ENCODE measurements at places on chromosomes 2 and 18.

DNA sequence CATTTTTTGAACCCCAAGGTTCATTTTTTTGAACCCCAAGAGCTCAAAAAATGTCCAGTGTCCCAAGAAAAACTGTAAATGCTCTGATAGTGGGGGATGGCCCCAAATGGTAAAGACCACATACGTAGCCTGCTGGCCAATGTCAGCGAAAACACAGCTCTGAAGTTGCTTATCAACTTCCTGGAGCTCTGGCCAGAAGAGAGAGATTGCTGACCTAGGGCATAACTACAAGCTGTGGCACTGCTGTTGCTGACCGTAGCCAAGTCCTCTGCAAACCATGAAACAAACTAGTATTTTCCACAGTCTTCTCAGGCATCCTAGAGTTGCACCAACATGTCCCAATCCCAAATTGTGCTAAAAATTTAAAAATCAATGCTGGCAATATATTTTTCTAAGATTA is 50.9 kb downstream of the REEP1 start:
- DNase-seq: no peak

GRCh38 chr2:167398873-167399272 is 510.6 kb downstream of the XIRP2 start:
- DNase-seq: no peak

DNA sequence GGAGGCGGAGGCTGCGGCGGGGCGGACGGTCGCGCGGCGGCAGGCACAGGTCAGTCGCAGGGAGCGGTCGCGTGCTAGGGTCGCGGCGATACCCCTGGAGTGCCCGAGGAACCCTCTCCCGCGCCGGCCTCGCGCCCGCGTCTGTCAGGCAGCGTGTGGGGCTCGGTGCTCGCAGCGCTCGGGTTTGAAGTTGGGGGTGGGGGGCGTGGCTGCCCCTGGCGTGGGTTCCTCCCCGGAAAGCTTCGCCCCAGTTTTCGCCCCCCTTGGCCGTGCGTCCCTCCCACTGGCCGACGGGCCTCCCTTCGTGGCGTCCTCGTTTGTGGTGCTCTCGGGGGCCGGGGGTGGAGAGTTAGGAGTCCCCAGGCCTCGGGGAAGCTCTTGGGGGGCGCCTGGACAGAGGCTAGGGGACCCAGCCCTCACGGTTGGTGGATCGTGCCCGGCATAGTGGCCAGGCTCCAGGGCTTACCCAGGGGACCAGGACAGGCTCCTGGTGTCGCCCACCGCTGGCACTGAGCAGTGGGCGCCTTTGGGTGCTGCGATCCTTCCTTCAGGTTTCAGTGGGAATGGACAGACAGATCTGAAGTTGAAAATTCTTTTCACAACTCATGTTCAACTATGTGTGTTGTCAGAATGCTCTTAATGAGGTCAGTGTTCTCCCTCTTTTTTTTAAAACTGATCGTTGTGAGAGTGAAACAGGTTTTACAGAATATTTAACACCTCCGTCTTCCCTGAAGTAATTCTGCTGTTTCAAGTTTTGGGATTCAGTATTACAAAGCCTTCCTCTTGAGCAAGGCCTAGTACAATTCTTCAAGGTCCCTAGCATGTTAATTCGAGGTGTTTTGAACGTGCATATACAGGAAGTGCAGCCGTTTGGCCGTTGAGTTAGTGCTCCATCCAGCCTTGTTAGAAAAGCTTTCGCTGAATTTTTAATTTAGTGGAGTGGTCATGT is 604 bp downstream of the RALBP1 start:
- no peak for DNase-seq

GRCh38 chr2:21779786-21780185 is 656.0 kb downstream of the TDRD15 start:
- no peak for DNase-seq

DNA sequence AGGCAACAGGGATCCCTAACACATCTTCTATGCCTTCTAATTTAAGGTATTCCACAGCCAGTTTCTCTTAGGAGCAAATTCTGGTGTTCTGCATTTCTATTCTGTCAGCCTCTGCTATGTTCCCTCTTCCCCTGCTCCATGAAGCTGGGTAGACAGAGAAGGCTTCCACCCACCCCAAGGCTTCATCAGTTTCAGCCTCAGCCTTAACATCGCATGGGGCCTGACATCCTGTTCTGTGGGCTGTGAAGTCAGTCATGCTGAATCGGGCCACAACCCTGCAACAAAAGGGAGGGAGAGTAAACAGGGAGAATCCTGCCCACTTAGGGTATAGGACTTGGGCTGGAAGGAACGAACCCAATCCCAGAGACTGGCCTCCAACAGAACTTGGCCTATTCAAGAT is 70.6 kb upstream of the PPM1B start:
- DNase-seq: no peak

GRCh38 chr2:74390606-74391005 is 10.5 kb upstream of the DCTN1 start:
- no peak for DNase-seq

DNA sequence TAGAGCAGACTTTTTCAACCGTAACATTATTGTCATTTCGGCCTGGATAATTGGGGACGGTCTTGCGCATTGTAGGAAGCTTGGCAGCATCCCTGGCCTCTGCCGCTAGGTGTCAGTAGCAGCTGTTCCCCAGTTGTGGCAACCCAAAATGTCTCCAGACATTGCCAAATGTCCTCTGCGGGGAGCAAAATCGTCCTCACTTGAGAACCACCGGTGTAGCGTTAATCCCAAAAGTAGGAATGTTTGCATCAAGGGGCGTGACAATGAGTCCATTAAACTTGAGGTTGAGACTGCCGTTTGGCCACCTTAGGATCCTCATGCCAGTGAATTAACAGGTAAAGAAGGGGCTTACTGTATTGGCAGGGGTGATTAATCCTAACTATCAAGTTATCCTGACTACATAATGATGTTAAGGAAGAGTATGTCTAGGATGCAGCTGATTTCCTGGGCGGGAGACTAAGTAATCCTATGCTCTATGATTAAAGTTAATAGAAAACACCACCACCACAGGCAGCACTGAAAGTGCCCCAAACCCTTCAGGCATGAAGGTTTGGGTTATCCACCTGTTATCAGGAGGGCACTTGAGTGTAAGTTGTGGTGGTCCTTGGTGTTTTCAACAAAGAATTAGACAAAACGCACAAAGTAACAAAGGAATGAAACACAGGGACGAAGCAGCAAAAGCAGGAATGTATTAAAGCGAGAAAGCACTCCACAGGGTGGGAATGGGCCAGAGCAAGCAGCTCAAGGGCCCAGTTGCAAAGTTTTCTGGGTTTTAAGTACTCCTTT is 4.9 kb upstream of the ZC3H8 start:
- peak; percentile 66 for DNase-seq

DNA sequence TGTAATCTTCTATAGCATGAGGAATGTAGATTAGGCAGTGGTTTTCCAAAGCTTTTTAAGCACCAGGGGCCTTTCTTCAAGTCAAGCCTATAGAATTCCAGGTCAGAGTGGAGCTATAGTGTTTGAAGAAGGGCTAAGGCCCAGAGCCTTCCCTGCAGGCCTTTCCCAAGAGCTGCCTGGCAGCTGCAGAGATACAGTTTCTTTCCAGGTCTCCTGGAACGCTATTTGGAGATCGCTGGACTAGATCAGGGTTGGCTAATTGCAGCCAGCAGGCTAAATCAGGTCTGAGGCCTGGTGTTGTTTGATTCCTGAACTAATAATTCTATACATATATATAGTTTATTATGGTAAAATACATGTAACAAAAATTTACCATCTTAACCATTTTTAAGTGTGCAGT is 319.0 kb upstream of the SPRED2 start:
- no peak for DNase-seq

GRCh38 chr2:120747281-120747680 is 11.6 kb downstream of the GLI2 start:
- DNase-seq: no peak

GRCh38 chr2:111169924-111170323 is 49.2 kb downstream of the BCL2L11 start:
- no peak for DNase-seq

DNA sequence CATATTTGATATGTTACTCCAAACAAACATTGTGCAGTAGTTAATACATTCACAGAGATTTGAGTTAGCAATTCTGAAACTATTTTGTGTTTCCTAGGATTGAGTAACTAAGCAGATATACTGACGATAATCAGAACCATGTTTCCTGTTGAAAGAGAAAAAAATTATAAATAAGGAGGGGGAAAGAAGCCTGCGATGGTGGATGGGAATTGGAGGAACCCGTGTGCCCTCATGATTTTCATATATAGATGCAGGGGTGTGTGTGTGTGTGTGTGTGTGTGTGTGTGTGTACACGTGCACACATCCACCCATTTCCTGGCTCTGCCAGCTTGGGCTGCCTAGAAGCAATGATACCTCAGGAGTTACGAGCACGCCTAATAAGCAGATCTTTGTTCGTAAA is 56.9 kb downstream of the LPIN2 start:
- no peak for DNase-seq

DNA sequence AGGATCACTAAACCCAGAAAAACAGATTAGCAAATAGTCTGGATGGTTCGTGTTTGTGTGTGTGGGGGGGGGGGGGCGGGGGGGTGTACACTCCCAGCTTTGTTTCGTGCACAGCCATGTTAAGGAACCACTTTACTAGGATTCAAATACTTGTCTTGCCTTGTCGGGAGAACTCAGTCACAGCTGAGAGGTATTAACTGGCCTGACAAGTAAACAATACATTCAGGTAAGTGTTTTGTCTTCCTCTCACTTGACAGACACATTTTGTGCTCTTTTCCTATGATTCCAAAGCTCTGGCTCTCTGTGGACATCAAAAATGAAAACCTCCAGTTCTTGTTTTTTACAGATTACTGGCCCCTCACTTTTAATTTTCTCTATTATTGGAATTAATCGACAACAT is 173.5 kb downstream of the LRP1B start:
- no peak for DNase-seq

- DNase-seq: no peak
Measured at GRCh38 chr2:119311831-119312230, 54.8 kb downstream of the C2orf76 start.

DNA sequence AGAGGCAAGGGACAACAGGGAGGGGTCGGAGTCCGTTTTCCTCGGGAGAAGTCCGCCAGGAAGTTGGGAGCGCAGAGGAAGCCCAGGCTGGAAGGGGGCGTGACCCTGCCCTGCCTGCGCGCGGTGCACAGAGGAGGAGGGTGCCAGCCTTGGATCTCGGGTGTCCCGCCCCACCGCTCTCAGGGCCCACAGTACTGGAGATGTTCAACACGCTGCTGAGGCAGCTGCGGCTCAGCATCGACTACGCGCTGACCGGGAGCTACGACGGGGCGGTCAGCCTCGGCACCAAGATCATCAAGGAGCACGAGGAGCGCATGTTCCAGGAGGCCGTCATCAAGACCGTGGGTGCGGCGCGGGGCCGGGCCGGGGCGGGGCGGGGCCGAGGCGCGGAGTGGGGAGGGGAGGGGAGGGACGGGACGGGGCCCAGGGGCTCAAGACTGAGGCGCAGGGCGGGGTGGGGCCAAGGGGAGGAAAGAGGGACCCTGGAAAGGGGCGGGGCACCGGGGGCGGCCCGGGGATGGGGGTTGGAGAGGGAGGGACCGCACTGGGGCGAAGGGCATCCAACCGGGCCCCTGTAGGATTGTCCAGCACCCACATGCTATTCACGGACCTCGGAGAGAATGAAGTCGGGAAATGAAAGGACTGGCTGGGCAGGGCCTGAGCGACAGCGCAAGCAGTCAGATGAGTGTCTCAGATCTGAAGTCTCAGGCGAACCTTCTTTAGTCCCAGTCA is 36.6 kb downstream of the POMC start:
- no peak for DNase-seq

GRCh38 chr2:54047091-54047490 is 68.3 kb upstream of the ACYP2 start:
- DNase-seq: no peak

DNA sequence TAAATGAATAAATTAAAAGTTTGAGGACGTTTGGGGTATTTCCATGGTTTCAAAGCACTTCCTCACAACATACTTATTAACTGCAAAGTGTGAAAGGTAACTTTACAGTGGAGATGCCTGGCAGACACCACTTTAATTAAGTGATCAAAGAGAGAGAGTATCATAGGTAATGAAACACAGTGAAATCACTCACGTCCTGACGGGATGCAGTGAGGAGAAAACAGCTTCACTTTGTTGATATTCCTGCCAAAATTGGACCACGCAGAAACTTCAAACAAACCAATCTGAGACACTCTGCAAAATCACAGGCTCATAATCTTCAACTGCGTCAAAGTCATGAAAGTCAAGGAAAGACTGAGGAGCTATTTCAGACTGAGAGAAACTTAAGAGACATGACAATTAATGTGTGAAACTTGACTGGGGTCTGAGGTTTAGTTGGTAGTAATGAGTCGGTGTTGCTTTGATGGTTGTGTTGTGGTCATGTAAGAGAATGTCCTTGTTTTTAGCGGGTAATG is 66.0 kb upstream of the ITGB6 start:
- no peak for DNase-seq

GRCh38 chr2:78132391-78133370 is 610.5 kb upstream of the LRRTM4 start:
- DNase-seq: no peak

DNA sequence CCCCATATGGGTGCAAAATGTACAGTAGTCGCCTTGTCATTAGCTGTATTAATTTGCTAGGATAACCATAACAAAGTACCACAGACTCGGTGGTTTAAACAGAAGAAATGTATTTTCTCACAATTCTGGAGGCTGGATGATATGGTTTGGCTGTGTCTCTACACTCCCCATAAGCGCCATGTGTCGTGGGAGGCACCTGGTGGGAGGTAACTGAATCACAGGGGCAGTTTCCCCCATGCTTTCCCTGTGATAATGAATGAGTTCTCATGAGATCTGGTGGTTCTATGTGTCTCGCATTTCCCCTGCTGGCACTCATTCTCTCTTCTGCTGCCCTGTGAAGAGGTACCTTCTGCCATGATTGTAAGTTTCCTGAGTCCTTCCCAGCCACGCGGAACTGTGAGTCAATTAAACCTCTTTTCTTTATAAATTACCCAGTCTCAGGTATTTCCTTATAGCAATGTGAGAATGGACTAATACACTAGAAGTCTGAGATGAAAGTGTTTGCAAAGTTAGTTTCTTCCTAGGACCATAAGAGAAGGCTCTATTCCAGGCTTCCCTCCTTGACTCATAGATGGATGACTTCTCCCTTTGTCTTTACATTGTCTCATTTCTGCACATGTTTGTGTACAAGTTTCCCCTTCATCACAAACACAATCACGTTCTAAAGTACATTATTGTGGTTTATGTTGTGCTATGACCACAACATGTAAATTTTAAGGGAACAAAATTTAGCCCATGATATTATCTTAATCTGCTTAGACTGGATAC is 1442.6 kb downstream of the SUCLG1 start:
- DNase-seq: no peak

DNA sequence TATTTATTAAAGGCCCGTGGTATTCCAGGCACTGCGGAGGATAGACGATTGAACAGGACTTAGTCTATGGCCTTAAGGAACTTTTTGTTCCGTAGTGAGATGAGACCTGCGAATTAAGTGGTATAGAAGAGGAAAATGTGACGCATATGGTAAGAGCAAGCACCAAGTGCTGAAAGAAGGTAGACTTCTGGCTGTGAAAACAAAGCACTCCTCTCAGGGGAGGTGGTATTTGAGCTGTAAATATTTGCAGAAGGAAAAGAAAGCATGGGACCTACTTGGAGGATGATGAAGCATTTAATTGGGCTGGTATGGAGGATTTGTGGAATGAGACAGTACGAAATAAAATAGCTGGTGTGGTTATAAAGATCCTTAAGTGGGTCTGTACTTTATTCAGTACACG is 62.5 kb downstream of the GPR39 start:
- DNase-seq: no peak

- DNase-seq: no peak
Measured at GRCh38 chr2:1802469-1803216, 58.3 kb upstream of the PXDN start.
